ENCODE measurements at places on chromosomes 1 and 21.

DNA sequence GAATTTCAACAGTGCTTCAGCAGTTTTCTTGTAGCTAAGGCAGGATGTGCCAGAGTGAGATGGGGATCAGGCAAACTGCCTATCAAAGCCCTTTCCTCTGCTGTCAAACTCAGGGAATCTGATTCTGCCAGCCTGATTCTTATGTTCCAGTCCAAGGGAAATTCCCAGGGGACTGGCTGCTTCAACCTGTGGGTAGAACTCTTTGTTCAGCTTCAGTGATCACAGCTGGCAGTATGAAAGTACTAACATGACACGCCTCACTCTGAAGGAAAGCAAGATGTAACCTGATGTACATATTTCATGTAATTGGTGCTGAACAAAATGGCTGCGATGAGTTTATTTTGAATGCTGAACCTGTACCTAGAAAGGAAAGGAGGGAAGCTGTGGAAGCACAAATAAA, 40.1 kb upstream of the SLC5A9 start:
- no peak overlapping the region for H3K27ac ChIP-seq
- no peak overlapping the region for H3K4me3 ChIP-seq
- no peaks in the 10 kb centered on the region for H3K36me3 ChIP-seq

- H3K27ac ChIP-seq, result no peak overlapping the region
- no peaks in the 10 kb centered on the region for H3K36me3 ChIP-seq
- H3K4me1 ChIP-seq, result no peaks in the 10 kb centered on the region
- no peak overlapping the region for H3K4me3 ChIP-seq
- DNase-seq, result no peak
These were observed 89.9 kb downstream of the SGIP1 start for GRCh38 chr1:66623812-66624211.

- H3K4me1 ChIP-seq, result no peaks in the 10 kb centered on the region
- no peak overlapping the region for H3K27ac ChIP-seq
These were observed 58.4 kb downstream of the LAMC2 start for GRCh38 chr1:183244466-183244865.

DNA sequence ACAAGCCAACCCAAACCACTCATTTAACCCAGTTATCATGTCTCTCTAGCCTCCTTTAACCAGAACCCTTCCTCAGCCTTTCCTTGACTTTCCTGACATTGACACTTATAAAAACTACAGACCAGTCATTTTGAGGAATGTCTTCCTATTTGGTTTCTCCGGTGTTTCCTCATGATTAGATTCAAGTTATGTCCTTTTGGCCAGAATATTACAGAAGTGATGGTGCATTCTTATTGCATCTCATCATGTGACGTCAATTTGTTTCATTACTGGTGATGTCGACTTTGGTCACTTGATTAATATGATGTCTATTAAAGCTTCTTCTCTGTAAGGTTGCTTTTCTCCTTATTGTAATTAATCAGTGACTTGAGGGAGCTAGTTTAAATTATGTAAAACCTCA, 6.1 kb upstream of the RCSD1 start:
- H3K27me3 ChIP-seq, result peaks cover 15% of the 10 kb centered on the region
- no peaks in the 10 kb centered on the region for H3K4me1 ChIP-seq
- no peak overlapping the region for H3K27ac ChIP-seq
- H3K4me3 ChIP-seq, result no peak overlapping the region

- no peak for DNase-seq
- no peak overlapping the region for H3K27ac ChIP-seq
- H3K4me1 ChIP-seq, result peaks cover 17% of the 10 kb centered on the region
- no peaks in the 10 kb centered on the region for H3K27me3 ChIP-seq
- peaks cover 4% of the 10 kb centered on the region for H3K36me3 ChIP-seq
These were observed 52.3 kb upstream of the COL18A1 start for GRCh38 chr21:45352621-45353139.

GRCh38 chr1:100750005-100750885, 30.7 kb downstream of the VCAM1 start:
- no peaks in the 10 kb centered on the region for H3K36me3 ChIP-seq
- H3K27ac ChIP-seq, result no peak overlapping the region
- no peaks in the 10 kb centered on the region for H3K4me1 ChIP-seq
- no peak overlapping the region for H3K4me3 ChIP-seq

DNA sequence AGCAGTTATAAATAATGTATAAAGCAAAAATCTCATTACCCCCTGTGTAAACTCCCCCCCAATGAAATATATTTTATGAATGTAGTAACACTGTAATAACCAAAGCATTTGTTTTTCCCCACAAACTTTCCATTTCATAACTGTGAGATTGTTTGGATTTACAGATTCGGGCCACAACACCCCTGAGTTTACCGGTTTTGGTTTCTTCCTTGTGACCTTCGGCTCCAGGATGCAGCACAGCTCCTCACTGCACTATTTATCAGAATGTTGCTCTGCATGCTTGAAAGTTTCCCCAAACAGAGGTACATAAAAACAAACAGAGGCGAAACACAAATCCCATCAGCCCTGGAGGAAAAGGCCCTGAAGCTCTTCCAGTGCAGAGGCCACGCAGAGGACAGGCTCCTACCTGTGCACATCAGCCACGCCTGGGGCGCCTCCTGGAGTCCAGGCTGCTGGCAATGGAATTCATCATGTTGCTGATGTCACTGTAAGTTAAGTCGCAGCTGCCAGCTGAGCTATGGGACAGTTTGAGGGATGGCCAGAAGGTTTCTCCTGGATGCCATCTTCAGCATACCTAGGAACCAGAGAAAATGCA, 122.0 kb downstream of the LMO4 start:
- no peaks in the 10 kb centered on the region for H3K4me1 ChIP-seq
- no peak for DNase-seq
- no peak overlapping the region for H3K27ac ChIP-seq

- no peak overlapping the region for H3K4me3 ChIP-seq
- no peaks in the 10 kb centered on the region for H3K27me3 ChIP-seq
- H3K36me3 ChIP-seq, result peaks cover 2% of the 10 kb centered on the region
- no peak for DNase-seq
- no peaks in the 10 kb centered on the region for H3K4me1 ChIP-seq
These were observed 11.1 kb downstream of the RNF19B start for GRCh38 chr1:32953495-32953894.

DNA sequence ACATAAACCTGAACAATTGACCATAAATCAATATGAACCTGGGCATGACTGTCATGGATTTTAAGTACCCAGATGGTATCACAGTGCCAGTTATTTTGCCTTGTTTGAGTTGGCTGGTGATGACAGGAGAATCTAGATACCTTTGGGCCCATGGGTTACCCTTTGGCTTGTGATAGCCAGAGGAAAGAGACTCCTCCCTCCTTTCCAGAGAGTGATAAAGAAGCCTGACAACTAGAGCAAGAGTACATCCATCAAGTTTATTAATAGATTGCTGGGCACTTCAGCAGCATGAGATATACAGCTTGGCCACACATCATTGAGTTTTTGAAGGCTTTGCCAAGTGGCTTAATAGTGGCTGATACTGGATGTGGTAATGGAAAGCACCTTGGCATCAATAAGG, 6.6 kb upstream of the FMO3 start:
- H3K27ac ChIP-seq, result no peak overlapping the region
- no peaks in the 10 kb centered on the region for H3K27me3 ChIP-seq
- H3K4me1 ChIP-seq, result no peaks in the 10 kb centered on the region
- no peak for DNase-seq
- no peak overlapping the region for H3K4me3 ChIP-seq
- H3K36me3 ChIP-seq, result no peaks in the 10 kb centered on the region

DNA sequence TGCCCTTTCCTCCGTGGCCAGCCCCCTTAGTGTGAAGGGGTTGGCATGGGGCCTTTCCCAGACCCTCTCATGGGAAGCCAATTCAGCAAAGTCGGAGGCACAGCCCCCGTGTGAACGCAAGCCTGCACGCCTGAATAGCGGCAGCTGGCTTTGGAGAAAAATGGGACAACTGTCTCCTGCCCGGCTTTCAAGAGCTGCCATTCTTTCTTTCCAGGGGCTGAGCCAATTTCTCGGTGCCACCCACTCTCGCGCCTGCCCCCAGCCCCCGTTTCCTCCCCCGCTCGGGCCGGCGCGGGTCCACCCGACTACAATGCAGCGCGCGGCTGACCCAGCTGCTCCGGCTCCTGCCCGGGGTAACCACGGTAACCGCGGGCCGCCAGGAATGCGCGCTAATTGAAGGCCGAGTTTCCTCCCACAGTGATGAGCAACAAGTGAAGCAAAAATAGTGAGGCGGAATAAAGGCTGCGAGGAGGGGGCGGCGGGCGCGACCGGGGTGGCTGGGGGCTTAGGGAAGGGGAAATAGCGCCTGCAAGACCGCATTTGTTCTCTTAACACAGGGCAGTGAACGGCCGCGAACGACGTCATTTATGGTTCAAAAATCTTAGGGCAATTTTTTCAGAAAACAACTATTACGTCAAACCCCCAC, 27.8 kb downstream of the ILDR2 start:
- peak; percentile 94 for DNase-seq
- no peaks in the 10 kb centered on the region for H3K27me3 ChIP-seq

- no peaks in the 10 kb centered on the region for H3K4me1 ChIP-seq
- no peak overlapping the region for H3K4me3 ChIP-seq
- DNase-seq, result no peak
- no peaks in the 10 kb centered on the region for H3K27me3 ChIP-seq
- H3K27ac ChIP-seq, result no peak overlapping the region
These were observed 165.3 kb upstream of the SYT6 start for GRCh38 chr1:114318961-114319360.

DNA sequence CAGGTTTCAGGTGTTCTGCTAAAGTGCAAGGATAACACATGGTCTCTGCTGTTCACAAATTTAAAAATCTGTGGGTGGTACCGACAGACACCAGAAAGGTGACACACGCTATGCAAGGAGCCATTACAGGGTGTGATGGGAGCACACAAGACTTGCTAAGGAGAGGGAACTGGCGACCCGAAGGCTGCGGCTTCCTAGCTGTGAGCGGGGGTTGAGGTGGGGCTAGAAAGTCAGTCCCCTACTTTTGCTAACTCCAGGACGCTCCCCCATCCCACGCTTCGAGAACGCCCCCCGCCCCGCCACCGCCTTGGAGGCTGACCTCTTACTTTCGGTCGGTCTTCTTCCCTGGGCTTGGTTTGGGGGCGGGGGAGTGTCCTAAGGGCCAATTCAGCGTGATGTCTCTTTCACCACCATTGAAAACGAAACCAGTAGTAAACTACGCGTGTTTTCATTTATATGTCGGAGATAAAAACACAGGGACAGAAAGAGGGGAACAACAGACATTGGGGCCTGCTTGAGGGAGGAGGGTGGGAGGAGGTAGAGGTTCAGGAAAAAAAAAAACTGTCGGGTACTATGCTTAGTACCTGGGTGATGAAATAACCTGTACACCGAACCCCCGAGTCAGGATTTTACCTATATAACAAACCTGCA, 1.1 kb downstream of the CKS1B start:
- no peaks in the 10 kb centered on the region for H3K27me3 ChIP-seq
- peak overlapping the region; percentile 86 for H3K27ac ChIP-seq
- peak overlapping the region; percentile 79 for H3K4me3 ChIP-seq
- peaks cover 18% of the 10 kb centered on the region for H3K4me1 ChIP-seq

DNA sequence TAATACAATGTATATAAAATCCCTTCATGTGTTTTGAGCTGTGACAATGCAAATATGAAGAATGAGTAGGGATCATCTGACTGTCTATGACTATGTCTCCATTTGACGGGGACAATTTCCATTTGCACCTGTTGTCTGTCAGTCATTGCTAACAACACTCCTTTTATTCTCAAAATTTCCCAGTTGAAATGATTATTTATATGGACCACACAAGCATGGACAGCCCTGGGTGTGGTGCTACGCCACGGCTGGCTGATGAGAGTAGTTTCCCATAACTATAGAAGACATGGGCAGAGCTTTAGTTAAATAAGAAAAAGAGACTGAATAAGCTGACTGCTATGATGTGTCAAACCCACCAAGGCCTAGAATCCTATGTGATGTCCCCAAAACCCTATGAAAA, 135.8 kb downstream of the MAP3K21 start:
- no peak overlapping the region for H3K4me3 ChIP-seq
- H3K36me3 ChIP-seq, result no peaks in the 10 kb centered on the region
- no peak for DNase-seq
- no peak overlapping the region for H3K27ac ChIP-seq
- no peaks in the 10 kb centered on the region for H3K27me3 ChIP-seq
- H3K4me1 ChIP-seq, result no peaks in the 10 kb centered on the region

DNA sequence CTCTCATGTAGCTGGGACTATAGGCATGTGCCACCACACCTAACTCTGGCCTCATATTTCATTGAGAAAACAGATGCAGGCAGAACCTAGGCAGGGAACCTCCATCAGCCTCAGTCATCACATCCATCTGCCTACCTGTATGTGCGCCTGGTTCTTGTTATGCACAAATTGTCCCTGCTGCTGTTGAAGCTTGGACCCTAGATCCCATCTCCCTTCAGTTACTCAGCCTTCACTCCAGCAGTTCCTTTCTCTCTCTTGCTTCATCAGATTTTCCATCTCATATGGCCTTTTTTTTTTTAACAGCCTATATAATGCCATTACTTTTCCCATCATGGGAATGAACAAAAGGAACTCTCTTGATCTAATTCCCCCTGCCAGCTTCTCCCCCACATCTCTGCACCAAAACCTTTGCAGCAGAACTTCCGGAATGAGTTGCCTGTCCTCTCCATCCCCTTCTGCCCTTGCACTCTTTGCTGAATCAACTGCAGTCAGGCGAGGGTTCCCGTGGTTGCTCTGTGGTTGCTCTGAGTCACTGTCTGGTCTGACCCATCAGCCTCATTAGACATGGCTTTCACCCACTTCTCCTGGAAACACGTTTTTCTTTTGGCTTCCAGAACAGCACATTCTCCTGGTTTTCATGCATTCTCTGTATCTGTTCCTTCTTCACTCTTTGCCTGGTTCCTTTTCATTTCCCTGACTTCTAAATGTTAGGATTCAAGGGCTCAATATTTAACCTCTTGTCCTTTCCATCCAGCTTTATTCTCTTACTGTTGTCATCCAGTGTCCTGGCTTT, 41.5 kb downstream of the UBE4B start:
- no peaks in the 10 kb centered on the region for H3K36me3 ChIP-seq
- H3K27ac ChIP-seq, result no peak overlapping the region
- H3K4me1 ChIP-seq, result no peaks in the 10 kb centered on the region
- no peaks in the 10 kb centered on the region for H3K27me3 ChIP-seq
- H3K4me3 ChIP-seq, result no peak overlapping the region

Measured in neuronal stem cell (in vitro differentiated cells).